Activated naive CD4-positive, alpha-beta T cell treated with anti-CD3 and anti-CD28 coated beads, Interleukin-2, amount 10 ng/mL, durations not matched to agents 7 days and 5 days (primary cell): ENCODE measurements at places on chromosomes 7 and 10.

GRCh38 chr10:127935071-127935561 lies 28.2 kb downstream of the PTPRE start:
- no peak overlapping the region for H3K4me3 ChIP-seq
- no peak for DNase-seq
- no peak overlapping the region for H3K27ac ChIP-seq
- peaks cover 12% of the 10 kb centered on the region for H3K27me3 ChIP-seq
- H3K36me3 ChIP-seq, result no peaks in the 10 kb centered on the region
- no peaks in the 10 kb centered on the region for H3K4me1 ChIP-seq

- no peak overlapping the region for H3K4me3 ChIP-seq
- no peak overlapping the region for H3K27ac ChIP-seq
- DNase-seq, result no peak
- no peaks in the 10 kb centered on the region for H3K36me3 ChIP-seq
- H3K4me1 ChIP-seq, result no peaks in the 10 kb centered on the region
Observed at GRCh38 chr7:75715864-75716263, 22.9 kb downstream of the HIP1 start.

GRCh38 chr10:73641328-73642060 lies at the start of gene MYOZ1:
Gene MYOZ1 (minus strand): TSS chr10:73641474. CDS start chr10:73640017, 1,457 bp downstream.
- H3K27me3 ChIP-seq, result peaks cover 50% of the 10 kb centered on the region
- H3K4me1 ChIP-seq, result peaks cover 13% of the 10 kb centered on the region
- DNase-seq, result no peak
- no peak within 1 kb of the TSS for H3K27ac ChIP-seq

GRCh38 chr7:89607792-89608191 lies 546.5 kb upstream of the STEAP1 start:
- DNase-seq, result peak; percentile 78
- peak overlapping the region; percentile 89 for H3K27ac ChIP-seq
- peak overlapping the region; percentile 25 for H3K4me3 ChIP-seq
- H3K27me3 ChIP-seq, result no peaks in the 10 kb centered on the region
- H3K36me3 ChIP-seq, result peaks cover 37% of the 10 kb centered on the region
- peaks cover 72% of the 10 kb centered on the region for H3K4me1 ChIP-seq

- H3K4me3 ChIP-seq, result no peak overlapping the region
- no peak for DNase-seq
- no peaks in the 10 kb centered on the region for H3K36me3 ChIP-seq
Observed at GRCh38 chr7:1757601-1758000, 87.5 kb downstream of the ELFN1 start.

- H3K27me3 ChIP-seq, result peaks cover 9% of the 10 kb centered on the region
- no peak for DNase-seq
- peaks cover 6% of the 10 kb centered on the region for H3K4me1 ChIP-seq
- no peak overlapping the region for H3K4me3 ChIP-seq
- H3K36me3 ChIP-seq, result no peaks in the 10 kb centered on the region
Observed at GRCh38 chr10:123926401-123927264, 35.0 kb upstream of the CPXM2 start.

DNA sequence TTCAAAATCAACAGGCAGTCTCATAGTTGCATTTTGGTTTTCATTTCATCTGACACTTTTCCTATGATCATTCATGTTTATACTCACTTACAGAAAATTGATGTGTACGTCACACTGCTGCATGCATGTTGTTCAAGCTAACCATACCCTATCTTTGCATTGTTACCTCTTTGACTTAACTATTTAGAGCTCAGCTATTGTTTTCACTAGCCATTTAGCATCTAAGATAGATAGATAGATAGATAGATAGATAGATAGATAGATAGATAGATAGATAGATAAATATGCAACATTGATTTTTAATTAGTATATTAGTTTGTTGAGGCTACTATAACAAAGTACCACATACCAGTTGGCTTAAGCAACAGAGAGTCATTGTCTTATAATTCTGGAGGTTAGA lies 649.5 kb upstream of the KCND2 start:
- no peak overlapping the region for H3K27ac ChIP-seq
- no peaks in the 10 kb centered on the region for H3K36me3 ChIP-seq
- no peak for DNase-seq
- H3K4me1 ChIP-seq, result no peaks in the 10 kb centered on the region
- H3K27me3 ChIP-seq, result no peaks in the 10 kb centered on the region
- no peak overlapping the region for H3K4me3 ChIP-seq

DNA sequence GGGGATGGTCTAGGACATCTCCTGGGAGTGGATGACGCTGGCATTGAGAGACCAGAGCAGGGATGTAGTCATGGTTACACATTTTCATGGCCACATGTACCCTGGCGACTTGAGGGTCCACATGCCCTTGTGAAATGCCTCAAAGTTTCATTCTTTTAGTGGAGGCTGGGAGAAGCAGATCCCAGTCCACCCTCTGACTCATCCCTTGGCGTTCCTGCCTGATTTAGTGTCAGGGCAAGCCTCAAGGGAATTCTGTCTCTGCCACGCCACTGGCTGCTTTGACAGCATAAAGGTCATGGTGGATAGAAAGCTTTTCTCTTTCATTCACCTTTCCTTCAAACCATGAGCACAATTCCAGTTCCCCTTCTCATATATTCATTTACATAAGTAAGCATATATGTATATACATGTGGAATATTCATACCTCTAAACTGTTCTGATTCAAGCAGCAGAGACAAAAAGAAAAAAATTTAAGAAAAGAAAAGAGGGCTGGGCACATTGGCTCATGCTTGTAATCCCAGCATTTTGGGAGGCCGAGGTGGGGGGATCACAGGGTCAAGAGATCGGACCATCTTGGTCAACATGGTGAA lies 21.8 kb upstream of the KIF5B start:
- no peaks in the 10 kb centered on the region for H3K36me3 ChIP-seq
- peaks cover 8% of the 10 kb centered on the region for H3K27me3 ChIP-seq
- H3K4me1 ChIP-seq, result no peaks in the 10 kb centered on the region
- no peak overlapping the region for H3K27ac ChIP-seq

GRCh38 chr10:97974100-97974499 lies 56.3 kb downstream of the CRTAC1 start:
- H3K27ac ChIP-seq, result no peak overlapping the region
- no peak for DNase-seq
- H3K36me3 ChIP-seq, result no peaks in the 10 kb centered on the region
- H3K27me3 ChIP-seq, result peaks cover 84% of the 10 kb centered on the region
- H3K4me3 ChIP-seq, result no peak overlapping the region

DNA sequence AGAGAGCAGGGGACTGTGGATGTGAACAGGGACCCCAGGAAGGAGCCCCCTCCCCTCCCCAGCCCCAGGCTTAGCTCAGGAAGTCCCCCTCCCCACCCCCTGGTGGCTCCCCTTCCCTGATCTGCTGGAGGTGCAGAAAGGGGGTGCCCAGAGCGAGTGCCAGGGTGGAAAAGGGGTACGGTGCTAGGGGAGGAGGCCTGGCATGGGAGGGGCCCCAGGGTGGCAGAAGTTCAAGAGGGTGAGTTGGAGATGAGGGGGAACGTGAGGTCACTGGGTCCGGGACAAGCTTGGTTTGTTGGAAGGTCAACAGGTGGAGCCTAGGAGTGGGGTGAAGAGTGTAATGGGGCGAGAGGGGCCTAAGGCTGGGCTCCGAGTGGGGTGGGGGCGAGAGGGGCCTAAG lies 21.5 kb upstream of the TBL2 start:
- H3K27ac ChIP-seq, result no peak overlapping the region
- DNase-seq, result no peak
- peaks cover 60% of the 10 kb centered on the region for H3K27me3 ChIP-seq

DNA sequence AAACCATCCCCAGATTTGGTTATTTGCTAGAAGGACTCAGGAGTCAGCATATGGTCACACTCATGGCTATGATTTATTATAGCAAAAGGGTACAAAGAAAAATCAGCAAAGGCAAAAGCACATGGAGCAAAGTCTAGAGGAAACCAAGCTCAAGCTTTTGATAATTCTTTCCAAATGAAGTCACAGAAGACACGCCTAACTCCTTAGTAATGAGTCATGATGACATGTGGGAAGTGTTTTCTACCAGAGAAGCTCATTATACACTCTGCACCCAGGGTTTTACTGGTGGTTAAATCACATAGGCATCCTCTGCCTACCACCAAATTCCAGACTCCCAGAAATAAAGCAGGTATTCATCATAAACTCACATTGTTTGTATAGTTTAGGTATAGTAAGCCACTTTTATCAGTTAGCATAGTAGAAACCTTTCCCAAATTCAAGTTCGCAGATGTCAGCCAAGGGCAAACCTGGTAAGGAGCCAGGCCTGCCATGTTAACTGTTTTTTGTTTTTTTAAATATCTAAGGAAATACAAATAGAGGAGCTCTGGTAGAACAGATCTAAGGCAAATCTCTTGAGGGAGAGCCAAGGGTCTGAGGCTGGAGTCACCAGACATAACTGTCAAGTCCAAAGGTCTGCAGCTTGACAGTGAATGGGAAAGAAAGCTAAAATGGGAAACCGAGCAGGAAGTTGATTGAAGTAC lies 15.4 kb upstream of the HIBADH start:
- H3K4me3 ChIP-seq, result no peak overlapping the region
- no peaks in the 10 kb centered on the region for H3K4me1 ChIP-seq
- H3K27me3 ChIP-seq, result no peaks in the 10 kb centered on the region

DNA sequence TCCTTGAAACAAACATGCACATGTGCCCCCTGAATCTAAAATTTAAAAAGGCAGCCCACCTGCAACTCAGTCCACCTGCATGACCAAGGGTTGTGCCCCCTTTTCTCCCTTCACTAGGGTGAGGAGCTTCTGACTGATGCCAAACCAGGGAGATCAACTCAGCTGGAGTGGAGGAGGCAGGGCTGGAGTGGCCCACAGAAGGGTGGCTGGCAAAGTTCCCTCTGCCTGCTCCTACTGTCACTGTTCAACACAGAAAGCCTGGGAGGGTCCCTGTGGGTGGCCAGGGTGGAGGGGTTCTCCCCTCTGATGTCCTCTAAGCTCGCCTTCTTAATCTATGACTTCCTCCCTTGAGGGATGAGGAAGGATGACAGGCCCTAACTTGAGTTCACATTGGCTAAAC lies 55.7 kb upstream of the ANTXRL start:
- no peaks in the 10 kb centered on the region for H3K4me1 ChIP-seq
- peaks cover 52% of the 10 kb centered on the region for H3K36me3 ChIP-seq
- no peaks in the 10 kb centered on the region for H3K27me3 ChIP-seq
- peak; percentile 7 for DNase-seq

DNA sequence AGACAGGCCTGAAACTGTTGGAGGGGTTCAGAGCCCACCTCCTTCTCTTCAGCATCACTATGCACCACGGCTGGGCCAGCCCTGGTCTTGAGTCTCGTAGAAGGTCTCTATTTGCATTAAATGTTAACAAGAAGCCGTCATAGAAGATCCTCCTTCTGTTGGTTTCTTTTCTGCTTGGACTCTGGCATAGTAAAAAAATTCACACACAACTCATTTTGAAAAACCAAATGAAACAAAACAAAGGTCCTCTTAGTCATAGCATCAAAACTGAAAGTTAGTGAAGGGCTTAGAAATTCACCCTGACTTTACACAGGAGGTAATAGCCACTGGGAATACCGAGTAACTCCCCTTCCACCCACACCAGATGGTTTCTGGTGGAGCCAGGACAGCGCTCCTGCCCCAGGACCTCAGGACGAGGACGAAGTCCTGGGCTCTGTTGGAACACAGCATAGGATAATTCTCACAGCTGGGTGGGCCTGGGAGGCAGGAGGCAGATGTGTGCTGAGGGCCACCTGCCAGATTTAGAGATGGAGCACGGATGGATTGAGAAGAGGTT lies 248.4 kb upstream of the KLF6 start:
- no peak overlapping the region for H3K4me3 ChIP-seq
- peak overlapping the region; percentile 80 for H3K27ac ChIP-seq
- peaks cover 38% of the 10 kb centered on the region for H3K4me1 ChIP-seq

DNA sequence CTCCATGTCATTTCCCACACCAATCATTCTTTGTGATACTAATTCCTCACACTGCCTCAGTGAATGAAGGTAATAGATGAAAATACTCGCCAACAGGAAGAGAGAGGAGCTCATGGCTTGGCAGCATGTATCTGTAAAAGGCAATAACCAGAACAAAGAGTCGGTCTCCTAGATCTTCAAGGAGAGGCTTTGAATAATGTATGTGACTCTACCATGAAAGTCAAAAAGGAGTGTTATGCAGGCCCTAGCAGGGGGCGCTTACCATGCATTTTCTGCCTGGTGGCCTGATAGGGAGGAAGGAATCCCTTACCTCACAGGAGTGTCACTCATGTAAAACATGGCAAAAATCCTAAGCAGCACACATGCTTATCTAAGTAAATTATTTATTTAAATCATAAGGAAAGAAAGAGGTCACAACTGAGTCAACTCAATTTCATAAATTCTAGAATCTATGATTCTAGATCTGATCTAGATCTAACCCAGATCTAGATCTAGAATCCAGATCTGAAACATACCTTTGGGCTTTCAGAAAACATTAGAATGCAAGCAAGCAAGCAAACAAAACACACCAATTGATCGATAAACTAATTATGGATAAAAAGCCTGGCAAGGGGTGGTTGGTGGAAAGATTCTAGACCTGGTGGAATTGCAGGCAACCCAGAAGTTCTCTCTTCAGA lies 226.3 kb upstream of the KLF6 start:
- no peak overlapping the region for H3K27ac ChIP-seq
- H3K36me3 ChIP-seq, result peaks cover 3% of the 10 kb centered on the region
- no peak for DNase-seq
- peaks cover 9% of the 10 kb centered on the region for H3K4me1 ChIP-seq
